Memory B cell (primary cell): ENCODE measurements at places on chromosomes 13 and 19.

GRCh38 chr19:46115396-46116106 is 8.9 kb downstream of the IGFL3 start:
- no peak for DNase-seq

DNA sequence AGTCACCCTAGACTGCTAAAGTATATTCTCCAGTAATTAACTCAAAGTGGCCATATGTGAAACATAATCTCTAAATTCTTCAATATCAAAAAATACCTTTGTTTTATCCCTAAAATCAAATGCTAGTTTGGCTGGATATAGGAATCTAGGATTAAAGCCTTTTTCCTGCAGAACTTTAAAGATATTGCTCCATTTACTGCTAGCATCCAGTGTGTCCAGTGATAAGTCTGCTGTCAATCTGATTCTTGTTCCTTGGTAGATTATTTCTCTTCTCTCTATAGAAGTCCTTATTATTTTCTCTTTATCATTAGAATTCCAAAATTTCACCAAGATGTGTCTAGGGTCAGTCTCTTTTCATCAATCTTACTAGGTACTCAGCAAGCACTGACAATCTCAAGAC is 384.6 kb downstream of the FGF14 start:
- no peak for DNase-seq

- no peak for DNase-seq
Observed at GRCh38 chr13:49869519-49869918, 66.6 kb downstream of the SPRYD7 start.

DNA sequence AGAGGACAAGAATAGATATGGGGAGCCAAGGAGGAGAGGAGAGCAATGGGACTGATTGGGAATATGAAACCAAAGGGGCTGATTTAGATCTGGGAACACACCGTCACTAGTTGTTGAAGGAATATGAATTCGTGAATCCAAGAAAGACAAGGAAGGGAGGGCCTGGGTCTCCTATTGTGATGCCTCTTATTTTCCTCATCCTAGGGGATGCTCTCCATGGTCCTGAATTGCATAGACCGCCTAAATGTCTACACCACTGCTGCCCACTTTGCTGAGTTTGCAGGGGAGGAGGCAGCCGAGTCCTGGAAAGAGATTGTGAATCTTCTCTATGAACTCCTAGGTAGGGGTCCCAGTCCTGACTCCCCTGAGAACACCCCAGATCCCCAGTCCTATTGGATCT is 21.5 kb downstream of the RYR1 start:
- DNase-seq: no peak

- DNase-seq: no peak
Observed at GRCh38 chr13:79097201-79097600, 308.9 kb downstream of the RBM26 start.

DNA sequence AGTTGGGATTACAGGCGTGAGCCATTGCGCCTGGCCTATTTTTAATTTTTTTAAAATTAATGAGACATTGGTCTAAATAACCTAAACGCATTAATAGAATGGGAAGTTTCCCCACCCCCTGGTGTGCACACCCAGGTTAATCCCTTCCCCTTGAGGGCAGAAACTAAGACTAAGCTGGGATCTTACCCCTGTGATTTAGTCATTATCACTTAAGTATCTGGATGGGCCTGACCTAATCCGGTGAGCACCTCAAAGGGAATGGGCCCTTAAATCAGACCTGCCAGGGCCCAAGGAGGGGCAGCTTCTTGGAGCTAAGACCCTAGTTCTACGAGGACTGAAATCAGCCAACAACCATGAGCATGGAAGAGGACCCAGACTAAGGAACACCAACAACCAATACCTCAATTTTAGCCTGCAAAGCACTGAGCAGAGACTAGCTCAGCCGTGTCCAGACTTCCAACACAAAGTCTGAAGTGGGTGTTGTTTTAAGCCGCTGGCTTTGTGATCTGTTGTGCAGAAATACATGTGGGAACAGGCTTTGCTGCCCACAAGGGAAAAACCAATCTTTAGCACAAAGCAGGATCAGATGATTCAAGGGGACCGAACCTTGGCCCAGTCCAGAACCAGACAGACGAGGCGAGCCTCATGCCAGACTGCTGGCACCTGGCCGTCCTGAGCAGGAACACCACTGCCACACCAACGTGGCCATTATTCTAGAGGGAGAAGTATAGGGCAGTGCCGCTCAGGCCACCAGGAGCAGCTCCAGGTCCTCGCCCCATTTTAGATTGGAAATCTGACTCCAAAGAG is 7.1 kb downstream of the UBE2S start:
- DNase-seq: no peak

GRCh38 chr19:40989453-40989852 is 1.6 kb upstream of the CYP2B6 start:
- DNase-seq: no peak

DNA sequence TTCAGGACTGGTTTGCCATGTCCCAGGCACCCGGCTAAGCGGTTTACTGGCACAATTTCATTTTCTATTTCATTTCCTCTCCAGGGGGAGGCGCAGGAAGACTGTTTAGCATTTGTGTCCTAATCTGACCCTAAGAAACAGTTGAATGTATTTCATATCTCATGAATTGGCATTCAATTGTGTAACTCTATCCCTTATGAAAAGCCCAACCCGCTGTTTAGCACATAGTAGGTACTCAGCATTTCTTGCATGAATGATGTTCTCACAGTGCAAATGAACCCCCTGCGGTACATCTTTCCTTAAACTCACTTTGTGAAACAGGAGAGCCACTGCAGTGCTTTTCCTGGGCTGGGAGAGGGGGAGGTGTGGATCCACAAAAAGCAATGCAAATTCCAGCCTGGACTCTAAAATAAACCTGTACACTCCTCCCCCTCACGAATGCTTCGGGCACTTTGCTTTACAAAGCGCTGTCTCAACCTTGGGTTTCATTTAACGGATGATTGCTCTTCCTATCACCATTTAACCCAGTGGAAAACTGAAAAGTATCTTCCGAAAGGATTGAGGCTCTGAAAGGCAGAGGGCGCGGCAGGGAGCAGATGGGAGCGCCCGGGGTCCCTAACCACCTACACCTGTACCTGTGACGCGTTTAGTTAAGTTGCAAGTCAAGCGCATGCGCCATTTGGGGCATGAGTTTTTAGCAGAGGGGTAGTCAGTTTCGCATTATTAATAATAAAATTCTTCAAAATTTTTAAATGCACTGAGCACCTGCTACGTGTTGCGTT is 1.2 kb upstream of the EEF2 start:
- peak; percentile 64 for DNase-seq

GRCh38 chr13:76461999-76462398 is 424.2 kb downstream of the KCTD12 start:
- no peak for DNase-seq

DNA sequence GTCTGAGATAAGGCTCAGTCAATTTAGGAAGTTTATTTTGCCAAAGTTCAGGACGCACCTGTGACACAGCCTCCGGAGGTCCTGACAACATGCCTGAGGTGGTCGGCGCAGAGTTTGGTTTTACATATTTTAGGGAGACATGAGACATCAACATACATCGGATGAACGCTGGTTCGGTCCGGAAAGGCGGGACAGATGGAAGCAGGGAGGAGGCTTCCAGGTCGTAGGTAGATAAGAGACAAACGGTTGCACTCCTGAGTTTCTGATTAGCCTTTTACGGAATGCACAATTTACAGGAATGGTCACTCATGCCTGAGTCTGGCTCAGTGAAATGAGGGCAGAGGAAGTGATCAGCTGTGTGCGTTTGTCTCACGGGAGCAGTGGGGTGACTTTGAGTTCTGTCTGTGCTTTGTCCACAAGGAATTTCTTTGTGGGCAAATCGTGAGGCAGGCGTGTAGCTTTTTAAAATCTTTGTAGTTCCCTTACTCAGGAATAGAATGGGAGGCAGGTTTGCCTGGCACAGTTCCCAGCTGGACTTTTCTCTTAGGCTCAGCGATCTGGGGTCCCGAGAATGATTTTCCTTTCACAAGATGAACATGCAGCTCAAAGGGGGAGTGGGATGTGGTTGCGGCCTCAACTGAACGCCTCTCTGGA is 36.2 kb downstream of the C13orf46 start:
- DNase-seq: no peak

GRCh38 chr19:16541526-16542044 is 652 bp downstream of the CHERP start:
- no peak for DNase-seq

- peak; percentile 1 for DNase-seq
Observed at GRCh38 chr13:112442483-112443090, 66.4 kb downstream of the SPACA7 start.

DNA sequence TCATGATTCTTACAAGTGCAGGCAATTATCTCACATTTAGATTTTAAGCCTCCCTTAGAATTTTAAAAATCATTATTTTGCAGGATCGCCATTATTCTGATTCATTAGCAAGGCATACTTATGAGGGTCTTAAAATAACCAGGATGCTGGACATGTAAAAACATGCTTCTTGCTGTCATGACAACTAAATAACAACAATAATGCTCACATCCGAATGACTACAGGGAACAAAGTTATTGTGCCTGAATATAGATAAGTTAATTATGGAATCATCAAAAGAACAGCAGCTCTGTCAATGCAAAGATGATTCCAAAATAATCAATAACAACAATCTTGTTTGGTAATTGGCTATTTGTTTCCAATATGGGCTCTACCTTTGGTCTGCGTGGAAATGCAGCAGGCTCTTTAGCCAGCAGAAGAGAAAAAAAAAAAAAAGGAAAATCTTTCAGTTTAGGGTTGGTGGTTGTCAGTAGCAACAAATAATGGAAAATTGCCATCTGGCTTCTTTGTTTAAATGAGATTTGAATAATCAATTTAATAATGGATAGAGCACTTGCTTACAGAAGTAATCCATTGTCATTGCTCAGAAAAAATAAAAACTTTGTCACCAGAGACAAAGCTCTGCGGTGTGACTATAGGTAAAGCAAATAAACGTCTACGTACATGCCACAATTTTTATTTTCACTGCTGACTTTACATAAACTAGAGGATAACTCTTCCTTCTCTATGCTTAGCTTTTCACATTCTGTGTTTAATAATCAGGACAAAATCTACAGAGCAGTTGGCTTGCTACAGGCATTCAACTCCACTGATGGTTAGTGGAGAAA is 468.9 kb upstream of the TSHZ3 start:
- no peak for DNase-seq

DNA sequence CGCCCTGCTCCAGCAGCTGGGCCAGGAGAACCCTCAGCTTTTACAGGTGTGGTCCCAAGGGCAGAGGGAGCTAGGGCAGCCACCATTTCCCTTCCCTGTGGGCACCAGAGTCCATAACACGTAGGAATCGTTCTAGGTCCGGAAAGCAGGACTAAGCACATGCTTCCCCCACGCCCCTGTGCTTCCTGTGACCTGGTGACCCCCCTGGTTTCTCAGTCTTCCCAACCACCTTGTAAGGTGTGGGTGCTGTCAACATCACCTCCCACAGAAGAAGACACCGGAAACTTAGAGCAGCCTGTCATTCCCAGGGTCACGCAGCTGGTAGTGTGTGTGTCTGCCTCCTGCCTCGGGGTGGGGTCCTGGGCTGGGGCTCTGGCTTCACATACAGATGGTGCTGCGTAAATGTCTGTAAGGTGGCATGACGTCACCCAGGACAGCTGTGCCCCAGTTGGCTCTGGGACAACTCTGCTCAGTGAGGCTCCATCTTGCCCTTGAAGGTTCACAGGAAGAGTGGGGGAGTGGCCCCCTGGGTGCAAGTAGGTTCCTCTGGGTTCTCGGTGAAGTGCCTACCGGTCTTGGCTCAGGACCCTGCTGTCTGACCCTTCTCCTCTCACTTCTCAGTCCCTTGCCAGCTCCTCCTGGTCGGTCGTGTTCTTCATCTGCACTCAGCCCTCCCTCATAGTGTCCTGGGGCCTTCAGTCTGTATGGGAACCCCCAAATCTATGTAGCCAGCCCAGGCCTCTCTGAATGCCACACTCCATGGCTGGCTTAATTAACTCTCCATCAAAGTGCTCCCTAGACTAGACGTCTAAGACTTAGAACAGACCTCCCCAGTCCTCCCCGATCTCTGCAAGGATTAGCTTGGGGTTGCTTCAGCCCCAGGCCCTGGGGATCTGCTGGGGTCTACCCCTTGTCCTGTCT is 4.0 kb downstream of the RAD23A start:
- DNase-seq: no peak

DNA sequence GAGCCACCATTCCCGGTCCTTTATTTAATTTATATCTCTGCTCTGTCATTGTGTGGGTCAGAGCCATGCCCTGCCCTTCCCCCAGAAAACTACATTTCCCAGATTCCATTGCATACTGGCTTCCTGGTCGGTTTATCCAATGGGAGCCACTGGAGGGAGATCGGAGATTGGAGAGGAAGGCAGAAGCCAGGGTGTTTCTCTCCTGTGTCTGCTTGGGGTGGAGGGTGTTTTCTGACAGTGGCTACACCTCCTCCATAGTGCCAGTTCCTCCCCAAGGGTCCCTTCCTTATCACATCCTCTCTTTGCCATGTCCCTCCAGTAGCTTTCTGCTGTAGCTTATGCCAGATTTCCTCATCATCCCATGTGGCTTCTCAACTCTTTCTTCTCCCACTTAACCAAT is 19.0 kb downstream of the OLFM2 start:
- DNase-seq: no peak

GRCh38 chr13:113187263-113187669 is 21.2 kb downstream of the PCID2 start:
- DNase-seq: no peak

- DNase-seq: no peak
Observed at GRCh38 chr13:71979616-71980015, 112.6 kb upstream of the DACH1 start.

DNA sequence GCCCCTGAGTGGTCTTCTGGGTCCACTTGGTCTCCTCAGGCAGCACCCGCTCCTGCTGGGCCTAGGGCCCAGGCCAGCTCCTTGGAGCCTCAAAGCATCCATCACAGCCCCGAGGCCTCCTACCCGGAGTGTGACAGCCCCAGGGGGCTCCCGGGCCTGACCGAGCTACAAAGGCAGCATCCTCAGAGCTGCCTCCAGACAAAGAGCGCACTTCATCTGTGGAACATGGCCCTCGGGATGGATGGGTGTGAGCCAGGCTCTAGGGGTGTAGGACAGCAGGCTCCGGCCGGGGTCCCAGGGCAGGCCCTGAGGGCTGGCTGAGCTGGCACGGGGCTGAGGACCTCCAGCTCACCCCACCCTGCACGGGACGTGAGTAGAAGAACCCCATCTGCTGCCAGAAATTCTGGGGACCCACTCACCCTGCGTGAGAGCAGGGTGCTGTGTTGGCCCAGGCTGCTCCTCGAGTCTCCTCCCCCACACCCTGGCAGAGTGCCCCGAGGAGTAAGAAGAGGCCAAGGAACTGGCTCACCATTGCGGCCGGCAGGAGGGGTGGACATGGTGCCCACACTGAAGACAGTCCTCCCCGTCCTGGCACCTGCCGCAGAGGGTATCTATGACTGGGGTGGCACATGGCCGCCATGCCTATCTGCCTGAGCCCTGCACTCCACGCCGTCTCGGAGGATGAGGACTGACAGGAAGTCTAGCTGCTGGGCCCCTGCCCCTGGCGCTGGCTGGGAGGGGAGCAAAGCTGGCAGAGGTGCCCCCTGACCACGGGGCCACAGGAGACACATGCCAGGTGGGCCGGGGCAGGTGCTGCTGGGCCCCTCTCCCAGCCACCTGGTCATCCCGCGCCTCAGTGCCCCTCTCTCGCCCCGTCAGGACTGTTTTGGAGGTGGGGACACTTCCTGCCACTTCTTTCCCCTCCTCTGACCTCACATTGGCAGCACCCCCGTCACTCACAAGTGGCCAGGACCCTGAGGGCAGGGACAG is 22.3 kb downstream of the CEBPG start:
- DNase-seq: no peak
